Stimulated activated CD8-positive, alpha-beta memory T cell treated with anti-CD3 and anti-CD28 coated beads, Interleukin-7, amount 100 ng/mL, for 1 hour (primary cell): ENCODE measurements at places on chromosomes 5 and 9.

DNA sequence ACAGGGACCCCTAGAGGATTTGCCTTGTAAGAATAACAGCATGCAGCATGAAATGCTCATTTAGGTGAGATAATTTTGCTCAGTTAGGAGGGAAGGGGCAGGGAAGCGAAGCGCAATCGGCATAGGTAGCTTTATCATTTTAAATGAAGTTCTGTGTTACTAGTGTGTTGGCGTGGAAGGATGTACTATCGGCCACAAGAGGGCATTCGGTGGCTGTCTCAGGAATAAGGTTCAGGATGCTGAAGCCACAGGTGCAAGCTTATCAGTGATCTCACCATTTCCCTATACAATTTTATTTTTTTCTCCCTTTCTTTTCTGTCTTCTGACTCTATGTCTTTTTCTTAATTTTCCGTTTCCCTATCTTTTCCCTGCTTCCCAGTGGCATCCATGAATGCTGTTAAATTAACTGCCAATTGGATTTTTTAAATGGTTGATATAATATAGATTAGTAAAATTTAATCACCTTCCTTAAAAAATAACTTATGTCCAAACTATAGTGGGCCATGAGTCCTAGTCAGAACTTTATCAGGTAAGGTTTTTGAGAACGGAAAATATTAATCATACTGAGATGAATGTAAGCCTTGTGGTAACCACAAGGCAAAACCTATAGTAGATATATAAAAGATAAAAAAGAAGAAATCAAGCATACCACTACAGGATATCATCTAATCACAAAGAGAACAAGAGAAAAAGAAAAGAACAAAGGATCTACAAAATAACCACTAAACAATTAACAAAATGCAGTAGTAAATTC is 1.2 kb upstream of the INSL6 start:
- DNase-seq: no peak

- no peak for DNase-seq
Observed at GRCh38 chr9:134559013-134559412, 82.6 kb upstream of the COL5A1 start.

DNA sequence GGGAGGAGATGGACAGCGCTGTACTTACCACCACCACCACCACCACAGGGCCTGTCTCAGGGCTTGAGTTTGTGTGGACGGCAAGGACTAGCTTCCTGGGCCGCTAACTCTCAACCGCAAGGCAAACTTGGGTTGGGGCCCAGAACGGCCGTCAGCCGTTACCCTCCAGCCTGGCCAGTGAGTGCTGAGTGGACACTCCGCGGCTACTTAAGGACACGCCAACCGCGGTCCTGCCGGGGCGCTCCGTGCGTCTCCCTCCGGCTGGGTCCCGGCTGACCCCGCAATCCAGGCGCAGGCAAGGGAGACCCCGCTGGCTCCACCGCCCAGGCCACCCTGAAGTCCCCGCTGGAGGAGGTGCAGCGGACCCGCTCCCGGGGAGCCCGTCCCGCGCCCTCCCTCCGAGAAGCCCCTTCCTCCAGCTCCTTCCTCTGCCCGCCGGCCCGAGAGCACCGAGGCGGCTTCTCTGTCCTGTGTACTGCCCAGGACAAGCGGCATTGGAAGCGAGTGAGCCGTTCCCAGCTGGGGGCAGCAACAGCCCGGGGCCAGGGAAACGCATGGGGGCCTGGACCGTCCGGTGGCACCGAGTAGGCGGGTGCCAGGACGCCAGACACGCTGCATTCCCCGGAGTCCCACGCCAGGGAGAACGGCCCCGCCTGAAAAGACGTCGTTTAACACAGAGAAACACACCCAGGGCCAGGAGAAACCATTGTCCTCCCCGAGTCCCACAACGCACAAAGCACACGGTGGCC is 46.6 kb downstream of the HABP4 start:
- DNase-seq: no peak

DNA sequence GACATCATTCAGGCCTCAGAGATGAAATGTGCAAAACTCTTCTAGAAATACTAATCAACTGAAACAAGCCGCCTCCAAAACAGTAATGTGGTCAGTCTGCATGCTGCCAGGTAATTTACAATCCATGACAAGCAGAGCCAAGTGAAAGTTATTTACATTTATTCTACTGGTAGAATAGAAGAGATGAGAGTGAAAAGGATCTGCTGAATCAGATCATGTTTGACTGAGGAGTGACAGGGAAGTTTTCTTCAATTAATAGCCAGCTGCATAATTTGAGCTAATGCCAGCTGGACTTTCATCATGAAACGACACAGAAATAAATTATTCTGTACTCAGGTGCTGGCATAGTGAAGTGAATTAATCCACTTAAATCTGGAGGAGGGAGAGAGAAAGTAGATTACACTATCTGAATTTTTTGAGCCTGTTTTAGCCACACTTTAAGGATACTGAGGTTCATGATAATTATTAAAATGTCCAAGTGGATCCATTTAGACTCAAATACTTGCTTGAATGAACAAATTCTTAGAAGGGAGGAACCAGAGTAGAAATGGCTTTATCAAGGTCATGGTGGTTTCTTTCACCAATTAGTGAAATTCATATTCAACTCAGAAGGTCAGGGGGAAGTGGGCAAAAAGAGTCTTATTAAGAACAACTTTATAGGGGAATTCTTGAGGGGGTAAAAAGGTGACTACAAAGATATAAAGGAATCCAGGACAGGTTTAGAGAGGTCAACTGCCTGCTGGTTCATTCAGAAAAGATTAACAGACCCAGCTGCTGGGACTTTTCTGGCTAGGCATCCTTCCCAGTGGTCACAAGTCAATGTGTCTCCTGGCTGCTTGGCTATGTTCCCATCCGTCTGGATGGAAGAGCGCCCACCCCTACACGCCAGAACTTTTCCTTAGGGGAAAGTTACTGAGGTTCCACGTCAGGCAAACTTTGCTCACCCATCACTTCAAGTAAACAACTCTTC is 350.4 kb downstream of the PDE4D start:
- no peak for DNase-seq

- no peak for DNase-seq
Observed at GRCh38 chr5:113663879-113664541, 150.5 kb downstream of the YTHDC2 start.
